ENCODE measurements at places on chromosomes 1 and 21.

DNA sequence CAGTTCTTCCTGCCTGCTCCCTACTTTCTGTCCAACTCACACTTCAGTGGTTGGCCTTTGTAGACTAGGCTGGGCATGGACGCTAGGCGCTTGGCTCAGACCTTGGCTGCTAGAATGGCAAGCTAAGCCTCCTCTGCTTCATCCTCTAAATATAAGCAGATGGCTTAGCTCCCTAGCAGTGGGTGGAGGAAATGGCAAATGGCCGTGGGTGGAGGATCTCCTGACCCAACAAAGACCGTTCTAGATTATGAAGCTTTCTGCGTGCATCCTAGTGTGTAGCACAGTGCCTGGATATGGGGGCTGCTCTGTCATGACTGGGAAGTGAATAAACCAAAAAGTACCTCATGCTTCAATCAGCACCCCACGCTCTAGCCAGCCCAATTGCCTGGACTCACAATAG is 10.4 kb upstream of the ETV3L start:
- DNase-seq = no peak

DNA sequence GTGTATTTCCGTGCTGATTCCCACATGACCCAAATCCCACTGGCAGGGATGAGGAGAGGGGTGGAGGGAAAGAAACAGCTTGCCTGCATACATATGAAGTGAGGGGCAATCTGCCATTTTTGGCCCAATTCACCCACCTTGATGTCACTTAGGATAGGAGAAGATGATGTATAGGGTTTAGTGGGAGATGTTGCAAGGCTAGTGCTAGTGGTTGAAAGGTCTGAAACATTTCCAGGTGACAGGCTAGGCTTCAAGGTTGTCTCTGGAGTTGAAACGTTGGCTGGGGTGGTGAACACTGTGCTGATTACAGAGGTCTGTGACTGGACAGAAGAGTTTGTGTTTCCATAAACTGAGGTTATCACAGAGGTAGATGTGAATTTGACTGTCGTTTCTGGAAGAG is 12.1 kb downstream of the CD34 start:
- DNase-seq = no peak

GRCh38 chr1:67947114-67947513 is 103.3 kb downstream of the DIRAS3 start:
- no peak for DNase-seq

DNA sequence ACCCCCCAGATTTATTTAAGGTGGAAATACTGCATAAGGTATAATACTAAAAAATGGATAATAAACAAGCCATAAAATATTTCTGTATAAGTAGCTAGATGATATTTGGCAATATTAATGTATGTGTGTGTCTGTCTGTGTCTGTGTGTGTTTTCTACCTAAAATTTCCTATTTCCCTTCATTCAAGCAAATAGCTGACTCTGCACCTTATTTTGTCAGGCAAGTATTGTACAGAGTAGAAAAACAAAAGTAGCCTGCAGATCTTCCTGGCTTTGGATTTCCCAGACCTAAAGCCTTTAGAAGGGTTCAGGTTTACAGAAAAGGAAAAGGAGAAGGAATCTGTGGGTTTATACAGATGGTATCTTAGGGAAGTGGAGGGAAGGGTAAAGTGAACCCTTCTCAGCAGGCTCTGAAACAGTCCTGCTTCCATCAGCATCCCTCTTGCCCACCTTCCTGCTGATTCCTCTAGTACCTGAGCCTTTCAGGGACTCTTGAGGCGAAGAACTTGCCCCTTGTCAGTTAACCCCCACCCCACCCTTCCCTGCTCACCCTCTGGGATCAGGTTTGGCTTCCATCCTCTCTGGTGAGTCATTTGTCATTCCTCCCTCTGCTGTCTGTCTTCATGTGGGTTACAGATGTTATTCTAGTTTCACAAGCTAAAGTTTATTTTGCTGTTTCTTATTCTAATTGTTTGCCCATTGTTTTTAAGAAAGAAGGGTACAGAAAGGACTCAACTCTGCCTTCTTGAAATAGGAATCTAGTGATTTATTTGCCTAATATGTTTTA is 21.7 kb upstream of the RGS16 start:
- DNase-seq = no peak

DNA sequence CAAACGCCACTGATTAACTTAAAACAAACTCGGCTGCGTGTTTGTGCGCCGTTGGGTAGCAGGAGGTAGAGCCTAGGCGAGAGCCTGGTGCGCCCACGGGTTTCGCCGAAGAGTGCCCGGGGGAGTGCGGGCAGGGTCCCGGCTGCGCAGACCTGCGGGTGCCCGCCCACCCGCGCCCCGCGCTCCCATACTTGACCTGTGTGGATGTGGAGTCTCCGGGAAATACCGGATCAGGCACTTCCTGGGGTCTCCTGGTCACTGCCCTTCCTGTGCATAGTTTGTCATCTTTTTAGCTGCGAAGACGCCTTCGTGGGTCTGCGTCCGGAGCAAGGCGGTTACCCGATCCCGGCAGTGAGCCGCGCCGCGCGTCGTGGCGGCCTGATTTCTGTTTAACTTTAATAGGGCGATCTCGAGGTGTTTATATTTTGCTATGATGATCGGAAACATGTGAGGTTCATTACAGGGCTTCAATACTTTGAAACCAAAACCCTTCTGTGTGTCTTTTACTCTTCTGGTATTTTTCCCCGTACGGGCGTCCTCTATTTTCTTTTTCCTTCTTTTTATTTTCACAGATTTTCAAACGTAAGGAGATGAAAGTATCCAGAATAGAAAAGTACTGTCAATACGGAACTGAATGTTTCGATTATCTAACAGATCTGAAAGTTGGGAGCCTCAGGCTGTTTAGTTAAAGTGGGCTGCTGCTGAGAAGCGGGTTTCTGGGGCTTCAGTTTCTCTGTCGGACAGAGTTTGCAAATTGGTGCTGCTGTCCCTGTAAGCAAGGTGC is 15.2 kb downstream of the NR5A2 start:
- no peak for DNase-seq

DNA sequence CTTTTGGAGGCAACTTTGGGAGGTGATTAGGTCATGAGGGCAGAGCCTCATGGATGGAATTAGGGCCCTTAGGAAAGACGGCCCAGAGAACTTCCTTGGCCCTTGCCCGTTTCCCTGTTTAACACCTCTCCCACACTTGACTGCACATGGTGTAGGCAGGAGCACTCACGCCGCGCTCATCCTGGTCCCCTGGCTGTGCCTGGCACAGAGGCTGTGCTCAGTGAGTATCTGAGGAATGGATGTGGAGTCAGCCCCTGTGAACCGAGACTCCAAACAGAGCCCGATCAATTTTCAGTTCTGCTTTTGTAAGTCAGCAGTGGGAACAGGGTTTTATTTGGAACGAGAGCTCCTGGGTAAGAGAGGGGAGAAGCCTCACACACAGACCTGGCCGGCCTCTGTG is 29.8 kb upstream of the ETV3 start:
- DNase-seq = no peak

- no peak for DNase-seq
Measured at GRCh38 chr1:229203030-229203751, 67.7 kb upstream of the RAB4A start.
